Stimulated activated effector memory CD8-positive, alpha-beta T cell treated with anti-CD3 and anti-CD28 coated beads, Interleukin-12 subunit alpha, Interleukin-12 subunit beta, amount 100 ng/mL, for 72 hours (primary cell): ENCODE measurements at places on chromosomes 16 and 17.

GRCh38 chr17:39769974-39770587 lies 32.3 kb downstream of the GRB7 start:
- DNase-seq: peak; percentile 80

DNA sequence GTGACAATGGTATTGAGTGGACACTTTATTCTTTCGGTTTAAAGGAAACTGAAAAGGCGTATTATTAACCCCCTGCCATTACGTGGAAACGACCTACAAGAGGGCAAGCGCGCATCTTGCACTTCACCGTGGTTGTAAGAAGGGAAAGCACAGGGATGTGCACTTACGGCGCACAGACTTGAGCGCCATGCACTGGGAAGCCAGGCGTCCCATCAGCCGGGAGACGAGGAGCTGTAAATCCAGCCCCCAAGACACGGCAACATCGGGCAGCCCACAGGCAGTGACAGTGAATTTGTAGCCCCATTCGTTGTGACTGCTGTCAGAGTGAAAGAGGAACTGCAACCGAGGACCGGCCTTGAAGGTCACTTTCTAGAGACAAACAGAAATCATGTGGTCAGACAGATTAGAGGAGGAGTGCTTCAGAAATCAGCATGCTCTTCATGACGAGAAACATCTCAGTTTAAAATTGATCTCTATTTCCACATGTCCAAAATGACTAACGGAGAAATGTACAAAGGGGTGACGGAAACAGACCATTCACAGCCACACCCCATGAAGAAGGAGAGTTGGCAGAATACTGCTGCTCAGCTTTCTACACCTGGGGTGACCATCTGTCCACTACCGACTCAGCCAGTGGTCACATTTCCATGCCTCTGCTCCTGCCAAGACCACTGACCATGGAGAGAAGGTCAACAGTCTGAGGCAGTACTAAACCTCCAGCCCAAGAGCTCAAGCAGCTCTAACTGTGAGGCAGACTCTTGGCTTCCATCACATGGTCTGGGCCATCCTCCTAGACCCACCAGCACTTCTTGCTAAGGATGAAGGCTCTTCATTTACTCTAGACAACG lies 68.6 kb downstream of the ZZEF1 start:
- DNase-seq: no peak

DNA sequence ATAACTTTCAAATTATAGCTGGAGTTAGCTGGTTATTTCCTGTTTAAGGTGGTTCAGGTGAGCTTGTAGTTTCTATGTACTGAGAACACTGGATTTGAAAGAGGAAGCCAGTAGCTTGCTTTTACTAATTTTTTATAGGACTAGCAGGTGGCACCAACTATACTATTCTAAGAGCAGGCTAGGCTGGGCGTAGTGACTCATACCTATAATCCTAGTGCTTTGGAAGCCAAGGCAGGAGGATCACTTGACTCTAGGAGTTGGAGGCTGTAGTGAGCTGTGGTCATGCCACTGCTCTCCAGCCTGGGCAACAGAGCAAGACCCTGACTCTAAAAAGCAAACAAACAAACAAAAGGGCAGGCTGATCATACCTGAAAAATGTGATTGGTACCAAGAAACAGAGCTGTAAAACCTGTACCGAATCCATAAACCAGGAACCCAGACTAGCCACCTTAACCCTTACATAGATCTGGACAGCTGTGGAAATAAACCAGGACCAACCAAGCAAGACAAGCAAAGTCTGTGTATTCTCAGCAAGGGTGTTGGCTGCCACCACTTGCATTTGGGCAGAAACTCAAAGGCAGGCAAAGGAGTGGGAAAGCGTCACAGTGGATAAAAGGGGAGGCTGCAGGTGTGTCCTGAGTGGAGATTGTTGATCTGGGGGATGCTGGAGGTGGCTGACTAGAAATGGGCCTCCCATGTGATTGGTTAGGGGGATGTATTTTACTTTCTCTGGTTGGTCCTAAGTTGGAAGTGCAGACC lies 36.3 kb downstream of the SLC47A1 start:
- no peak for DNase-seq

GRCh38 chr16:68229431-68230175 lies 6.3 kb downstream of the ESRP2 start:
- DNase-seq: no peak

DNA sequence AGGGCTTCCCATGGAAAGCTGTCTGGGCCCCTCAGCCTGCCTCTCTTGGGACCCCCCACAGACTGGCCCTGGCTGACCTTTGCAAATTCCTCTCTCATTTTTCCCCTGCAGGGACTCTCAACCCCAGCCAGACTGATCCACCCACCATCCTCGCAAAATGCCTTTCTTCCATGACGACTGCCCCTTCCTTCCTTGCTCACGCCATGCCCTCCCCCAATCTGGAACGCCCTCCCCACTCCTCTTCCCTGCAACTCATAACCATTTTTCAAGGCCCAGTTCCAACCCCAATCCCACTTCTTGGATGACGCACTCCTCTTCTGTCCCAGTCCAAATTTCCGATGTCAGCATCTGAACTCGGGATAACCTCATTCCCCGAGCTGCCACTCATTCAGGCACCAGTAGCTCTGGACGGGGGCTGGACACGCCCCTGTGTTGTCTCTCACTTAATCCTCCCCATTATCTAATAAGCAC lies 1.3 kb upstream of the DNAI2 start:
- DNase-seq: no peak

- no peak for DNase-seq
These were observed 195.5 kb downstream of the COPRS start for GRCh38 chr17:31663576-31663975.

- peak; percentile 67 for DNase-seq
These were observed 48.4 kb downstream of the RNF157 start for GRCh38 chr17:76191896-76192295.

- no peak for DNase-seq
These were observed 9.1 kb upstream of the SOCS3 start for GRCh38 chr17:78368854-78369495.

DNA sequence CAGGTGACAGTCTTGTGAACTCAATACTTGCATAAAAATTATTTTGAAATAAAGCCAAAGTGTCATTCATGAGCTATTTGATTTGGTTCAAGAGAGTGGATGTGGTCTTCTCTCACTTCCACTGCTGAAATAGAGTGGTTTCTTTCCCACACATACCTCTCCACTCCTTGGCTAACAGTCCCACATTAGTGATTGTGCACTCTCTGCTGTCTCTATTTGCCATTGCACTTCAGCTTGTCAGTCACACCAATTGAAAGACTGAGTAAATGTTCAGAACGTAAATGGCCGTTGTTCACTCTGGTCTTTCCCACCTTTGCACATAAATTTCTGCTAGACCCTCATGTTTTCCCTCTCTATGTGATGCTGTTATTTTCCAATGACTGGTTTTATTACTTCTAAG lies 197.5 kb downstream of the FTO start:
- DNase-seq: no peak

DNA sequence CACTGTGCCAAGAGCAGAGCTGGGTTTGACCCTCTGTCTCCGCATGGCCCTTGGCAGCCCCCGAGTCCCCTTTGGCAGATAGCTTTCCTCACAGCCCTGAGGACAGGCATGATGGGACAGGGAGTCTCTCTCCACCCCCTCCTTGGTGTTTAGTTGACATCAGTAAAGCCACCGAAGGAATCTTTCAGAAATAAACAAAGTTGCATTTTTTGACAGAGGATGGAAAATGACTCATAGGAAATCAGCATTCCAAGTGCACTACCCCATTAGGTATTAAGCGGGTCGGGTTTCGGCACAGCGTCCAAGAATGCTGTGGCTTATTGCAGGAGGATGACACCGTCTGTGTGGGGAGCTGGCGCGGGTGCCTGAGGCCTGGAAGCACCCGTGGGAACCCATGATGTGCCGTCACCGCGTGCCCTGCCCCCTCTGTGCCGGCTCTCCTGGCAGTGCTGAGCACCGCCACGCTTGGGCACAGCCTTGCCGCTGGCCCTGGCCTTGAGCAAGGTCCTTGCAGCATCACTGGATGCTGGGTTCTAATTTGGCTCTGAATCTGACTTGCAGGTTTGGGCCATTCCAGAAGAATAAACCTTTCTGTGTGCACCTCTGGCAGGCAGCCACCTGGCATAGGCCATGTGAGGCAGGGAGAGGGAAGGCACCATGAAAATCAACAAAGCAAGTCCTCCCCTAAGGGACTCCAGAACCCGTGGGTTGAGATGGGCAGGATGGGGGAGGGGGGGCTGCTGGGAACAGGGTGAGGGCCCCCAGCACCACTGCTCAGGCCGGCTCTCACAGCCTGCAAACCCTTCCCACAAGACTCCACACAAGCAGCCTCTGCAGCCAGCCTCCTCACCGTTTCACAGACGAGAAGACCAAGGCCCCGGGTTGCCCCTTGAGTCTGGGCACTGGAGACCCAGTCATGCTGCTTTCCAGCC lies 50.5 kb upstream of the ZNF469 start:
- DNase-seq: no peak

- DNase-seq: no peak
These were observed 13.1 kb downstream of the KIAA0513 start for GRCh38 chr16:85040685-85041084.

- DNase-seq: peak; percentile 60
These were observed 7.5 kb downstream of the EPOP start for GRCh38 chr17:38667099-38667786.

GRCh38 chr17:4236456-4236855 lies 27.3 kb downstream of the ANKFY1 start:
- no peak for DNase-seq

DNA sequence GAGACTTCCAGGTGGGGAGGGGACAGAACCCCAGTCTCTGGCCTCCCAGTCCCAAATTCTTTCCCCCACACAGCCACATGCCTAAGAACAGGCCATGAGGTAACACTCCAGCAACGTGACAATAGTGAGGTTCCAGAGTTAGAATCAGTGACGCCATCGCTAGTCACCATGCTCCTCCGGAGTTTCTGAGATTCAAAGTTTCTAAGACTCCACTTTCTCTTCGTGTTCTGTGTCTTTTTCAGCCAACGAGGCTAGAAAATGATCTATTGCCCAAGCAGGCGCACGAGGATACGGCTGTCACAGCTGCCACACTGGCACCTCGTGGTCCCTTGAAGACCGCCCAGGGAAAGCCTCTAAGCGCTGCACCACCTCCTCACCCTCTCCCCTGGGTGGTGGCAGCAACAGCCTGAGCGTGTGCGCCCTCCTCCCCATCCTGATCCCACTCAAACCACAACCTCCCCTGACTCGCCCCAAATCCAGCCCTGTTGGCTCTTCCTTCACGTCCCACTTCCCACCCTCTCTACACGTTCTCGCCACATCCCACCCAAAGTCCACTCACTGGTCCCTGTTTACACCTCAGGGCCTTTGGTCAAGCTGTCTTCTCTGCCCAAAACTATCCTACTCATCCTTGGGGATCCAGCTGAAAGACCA lies 1.0 kb downstream of the MCRIP1 start:
- peak; percentile 82 for DNase-seq

- no peak for DNase-seq
These were observed 6.7 kb downstream of the ITGA3 start for GRCh38 chr17:50062293-50063243.

DNA sequence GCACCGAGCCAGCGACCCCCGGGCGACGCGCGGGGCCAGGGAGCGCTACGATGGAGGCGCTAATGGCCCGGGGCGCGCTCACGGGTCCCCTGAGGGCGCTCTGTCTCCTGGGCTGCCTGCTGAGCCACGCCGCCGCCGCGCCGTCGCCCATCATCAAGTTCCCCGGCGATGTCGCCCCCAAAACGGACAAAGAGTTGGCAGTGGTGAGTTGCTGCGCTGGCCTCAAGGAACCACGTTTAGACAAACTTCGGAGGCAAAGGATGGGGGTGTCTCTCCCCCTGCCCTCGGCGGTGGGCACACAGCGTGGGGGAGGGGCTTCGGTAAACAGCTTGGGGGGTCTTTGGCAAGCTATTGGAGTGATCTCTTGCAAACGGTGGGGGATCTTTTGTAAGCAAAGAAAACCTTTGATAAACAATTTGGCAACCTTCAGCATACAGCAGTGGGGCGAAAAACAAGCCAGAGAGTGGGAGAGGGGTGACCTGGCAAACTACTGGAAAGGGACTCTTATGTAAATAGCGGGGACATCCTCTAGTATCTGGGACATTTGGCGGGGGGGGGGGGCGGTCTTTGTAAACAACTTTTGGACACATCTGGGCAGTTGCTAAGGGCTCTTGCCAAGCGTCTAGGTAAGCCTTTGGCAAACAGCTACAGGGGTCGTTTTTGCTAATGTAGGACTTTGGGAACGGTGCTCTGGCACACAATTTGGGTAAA lies 587 bp downstream of the MMP2 start:
- no peak for DNase-seq

GRCh38 chr17:28554565-28554964 lies 2.1 kb upstream of the UNC119 start:
- DNase-seq: no peak

GRCh38 chr17:30677550-30678249 lies 146.8 kb downstream of the CRLF3 start:
- DNase-seq: no peak
